Right hindlimb (tissue), 1 donor: ENCODE measurements at places on chromosomes 1 and 21.
A peak's percentile ranks its signal among the peaks of the same experiment; 100 is the strongest.

DNA sequence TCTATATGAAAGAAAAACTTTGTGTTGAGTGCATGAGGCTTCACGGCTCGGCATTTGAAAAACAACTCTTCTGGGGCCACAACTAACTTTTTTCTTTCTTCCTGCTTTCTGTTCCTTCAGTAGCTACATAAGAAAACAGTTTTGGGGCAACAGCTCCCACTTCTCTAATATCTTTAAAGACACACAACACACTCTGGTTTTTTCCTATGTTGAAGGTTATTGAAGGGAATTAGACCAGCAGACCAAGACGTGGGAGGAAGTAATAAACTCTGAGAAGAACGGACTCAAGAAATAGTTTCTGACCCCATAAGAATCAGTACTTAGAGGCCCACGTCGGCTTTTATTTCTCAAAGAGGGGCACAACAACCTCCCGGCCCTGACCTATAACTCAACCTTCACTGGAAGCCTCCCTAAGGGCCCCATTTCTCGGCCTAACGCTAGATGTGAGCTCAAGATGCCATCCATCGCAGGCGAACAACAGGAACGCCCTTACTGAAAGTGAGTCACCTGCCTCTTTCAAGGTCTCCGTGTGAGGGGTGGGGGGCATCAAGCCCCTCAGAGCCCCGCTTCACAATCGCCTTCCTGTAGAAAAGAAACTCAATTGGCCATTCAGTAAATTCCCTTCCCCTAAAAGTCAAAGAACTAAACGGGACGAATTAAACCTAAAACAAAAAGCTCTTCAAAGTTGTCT, 844 bp downstream of the ZMYM6 start:
- peak; percentile 26 for DNase-seq

GRCh38 chr1:25867210-25867991, 8.1 kb downstream of the PAQR7 start:
- DNase-seq = no peak

- no peak for DNase-seq
Observed at GRCh38 chr1:9316080-9316444, 23.4 kb downstream of the SPSB1 start.

GRCh38 chr1:23591460-23592208, 32.3 kb upstream of the ID3 start:
- no peak for DNase-seq

GRCh38 chr1:20323613-20323920, 32.9 kb downstream of the VWA5B1 start:
- DNase-seq = no peak

DNA sequence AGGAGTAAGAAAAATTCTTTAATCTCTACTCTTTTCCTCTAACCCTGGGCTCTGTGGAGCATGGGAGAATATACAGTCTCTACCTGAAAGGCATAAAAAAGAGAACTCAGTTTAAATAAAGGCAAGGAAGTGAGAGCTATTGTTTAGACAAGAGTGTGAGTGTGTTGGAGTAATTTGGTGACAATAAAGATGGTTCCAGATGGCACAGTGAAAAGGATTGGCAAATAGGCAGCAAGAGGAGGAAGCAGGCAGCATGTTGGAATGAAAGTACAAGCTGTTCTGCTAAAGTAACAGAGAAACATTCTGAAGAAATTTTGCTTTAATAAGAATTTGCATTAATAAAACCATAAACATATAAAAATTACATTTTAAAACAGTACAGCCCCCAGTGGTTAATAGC, 163.4 kb downstream of the DNM3 start:
- DNase-seq = no peak

- no peak for DNase-seq
Observed at GRCh38 chr1:26290122-26290881, 10.4 kb downstream of the SH3BGRL3 start.

DNA sequence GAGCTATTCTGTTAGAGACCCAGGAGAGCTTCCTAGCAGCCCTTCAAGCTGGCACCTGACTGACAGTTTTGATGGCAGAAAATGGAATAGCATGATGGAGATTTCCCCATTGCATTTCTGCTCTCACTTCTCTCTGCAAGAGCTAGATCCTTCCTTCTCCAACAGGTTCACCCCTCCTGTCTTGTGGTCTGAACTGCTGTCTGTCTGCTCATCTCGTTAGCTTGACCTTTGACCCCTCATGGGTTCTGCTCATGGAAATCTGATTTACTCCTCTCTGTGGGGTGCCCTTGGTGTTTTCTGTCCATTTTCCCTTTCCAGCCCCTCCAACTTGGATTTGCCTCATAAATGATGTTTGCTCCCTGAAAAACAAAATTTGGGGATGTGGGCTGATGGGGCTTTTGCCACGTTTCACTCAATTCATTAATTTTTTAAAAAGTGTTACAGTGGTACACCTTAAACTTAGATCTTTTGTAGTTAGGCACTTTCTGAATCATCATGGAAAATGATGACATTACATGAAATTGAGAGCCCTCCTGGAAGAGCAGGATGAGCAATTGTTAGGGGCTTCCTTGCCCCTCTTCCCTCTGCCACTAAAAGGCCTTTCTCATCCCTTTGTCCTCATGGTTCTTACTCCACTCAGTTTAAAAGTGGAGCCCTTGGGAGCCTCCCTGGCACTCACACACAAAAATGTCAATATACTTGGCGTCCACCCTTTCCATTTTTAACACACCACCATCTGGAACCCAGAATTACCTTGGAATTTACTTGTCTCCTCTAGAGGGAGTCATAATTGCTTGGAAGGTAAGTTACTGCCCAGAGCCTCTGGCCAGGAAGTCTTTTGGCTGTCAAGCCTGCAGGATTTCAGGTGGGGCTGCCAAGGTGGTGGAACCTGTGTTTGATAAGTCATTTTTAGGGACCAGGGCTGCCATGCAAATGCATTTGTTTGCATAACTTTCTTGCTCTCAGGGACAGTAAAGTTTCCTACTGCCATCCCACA, 31.9 kb upstream of the IL19 start:
- DNase-seq = no peak

GRCh38 chr1:125119024-125119441, 3934.3 kb downstream of the SRGAP2C start:
- no peak for DNase-seq

DNA sequence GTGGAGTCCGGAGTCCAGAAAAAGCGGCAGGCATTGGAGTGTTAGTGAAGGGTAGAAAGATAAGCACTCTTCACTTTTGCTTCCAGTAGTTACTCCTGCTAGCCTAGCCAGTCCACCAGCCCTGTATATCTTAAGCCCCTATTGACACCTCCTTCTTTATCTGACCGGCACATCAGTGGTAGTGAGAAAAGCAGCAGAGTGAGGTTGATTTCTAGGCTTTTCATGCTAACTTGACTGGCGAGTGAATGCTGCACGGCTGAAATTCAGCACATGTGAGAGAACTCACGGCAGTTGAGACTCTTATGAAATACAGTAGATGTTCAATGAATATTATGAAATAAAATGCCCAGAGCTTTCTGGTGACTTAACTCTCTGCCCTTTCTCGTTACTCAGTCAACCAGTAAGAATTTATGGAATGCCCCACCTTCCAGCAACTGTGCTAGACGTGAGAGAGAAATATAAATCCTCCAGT, 128.2 kb downstream of the CACHD1 start:
- DNase-seq = no peak

- no peak for DNase-seq
Observed at GRCh38 chr21:35976481-35976880, 83.8 kb downstream of the SETD4 start.

DNA sequence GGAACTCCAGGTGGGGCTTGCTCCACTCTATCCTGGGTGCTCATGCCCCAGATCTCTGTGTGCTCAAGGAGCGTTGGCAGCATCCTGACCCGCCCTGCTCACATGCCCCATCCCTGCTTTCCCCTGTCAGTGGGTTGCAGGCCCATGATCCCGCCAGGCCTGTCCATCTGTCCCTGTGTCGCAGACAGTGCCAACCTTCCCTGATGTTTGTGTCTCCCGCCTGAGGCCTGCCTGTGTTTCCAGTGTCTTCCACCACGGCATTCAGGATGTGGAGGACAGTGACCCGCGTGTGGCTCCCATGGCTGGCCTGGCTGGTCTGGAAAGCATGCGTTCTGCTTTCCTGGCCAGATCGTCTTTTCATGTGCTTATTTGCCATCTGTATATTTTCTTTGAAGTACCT, 82.9 kb downstream of the PCBP3 start:
- DNase-seq = no peak

- no peak for DNase-seq
Observed at GRCh38 chr1:26493267-26493666, 21.0 kb downstream of the HMGN2 start.

DNA sequence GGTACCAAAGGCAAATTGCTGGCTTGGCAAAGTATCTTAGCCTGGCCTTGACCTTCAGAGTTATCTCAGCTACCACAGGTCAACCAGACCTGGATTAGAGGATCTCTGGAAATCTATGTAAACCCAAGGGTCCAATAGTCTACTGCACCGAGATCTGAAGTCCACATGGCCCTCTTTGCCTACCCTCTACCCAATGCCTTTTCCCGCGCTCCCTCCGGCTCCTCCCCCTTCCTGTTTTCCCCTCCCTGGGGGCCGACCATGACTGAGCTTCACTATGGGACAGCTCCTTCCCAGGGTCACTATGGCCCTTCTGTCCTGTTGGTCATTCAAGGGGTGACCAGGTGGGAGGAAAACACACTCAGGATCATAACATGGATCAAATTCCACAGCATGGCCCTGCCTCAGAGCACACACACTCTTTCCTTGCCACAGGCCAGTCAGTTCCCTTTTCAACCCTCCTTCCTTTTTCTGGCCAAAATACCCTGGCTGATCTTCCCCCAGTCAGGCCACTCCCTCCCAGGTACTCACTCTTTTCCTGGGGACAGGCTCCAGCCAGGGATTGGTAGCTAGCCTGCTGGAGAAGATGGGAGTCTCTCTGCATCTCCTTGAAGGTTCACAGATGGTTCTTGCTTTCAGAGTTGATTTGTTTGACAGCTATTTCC, 19.1 kb upstream of the TMEM183A start:
- no peak for DNase-seq
